ENCODE measurements at places on chromosomes 1 and 21.

GRCh38 chr1:12231276-12231595 is 1.4 kb downstream of the VPS13D start:
- DNase-seq, result no peak

- DNase-seq, result no peak
Observed at GRCh38 chr1:61198554-61198953, 116.2 kb downstream of the NFIA start.

DNA sequence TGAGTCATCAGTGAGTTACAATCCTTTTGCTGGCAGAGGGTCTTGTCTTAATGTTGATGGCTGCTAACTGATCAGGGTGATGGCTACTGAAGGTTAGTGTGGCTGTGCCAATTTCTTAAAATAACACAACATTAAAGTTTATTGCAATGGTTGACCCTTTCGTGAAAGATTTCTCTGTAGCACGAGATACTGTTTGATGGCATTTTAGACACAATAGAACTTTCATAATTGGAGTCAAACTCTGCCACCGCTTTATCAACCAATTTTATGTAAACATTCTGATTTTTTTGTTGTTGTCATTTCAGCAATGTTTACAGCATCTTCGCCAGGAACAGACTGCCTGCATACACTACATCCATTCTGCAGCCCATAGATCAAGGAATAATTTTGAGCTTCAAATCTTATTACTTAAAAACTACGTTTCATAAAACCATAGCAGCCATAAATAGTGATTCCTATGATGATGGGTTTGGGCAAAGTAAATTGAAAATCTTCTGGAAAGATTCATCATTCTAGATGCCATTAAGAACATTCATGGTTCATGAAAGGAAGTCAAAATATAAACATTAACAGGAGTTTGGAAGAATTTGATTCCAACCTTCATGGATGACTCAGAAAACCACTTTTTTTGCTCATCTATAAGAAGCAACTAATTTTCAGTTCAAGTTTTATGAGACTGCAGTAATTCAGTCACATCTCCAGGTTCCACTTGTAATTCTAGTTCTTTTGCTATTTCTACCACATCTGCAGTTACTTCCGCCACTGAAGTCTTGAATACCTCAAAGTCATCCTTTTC is 85.9 kb downstream of the TYW3 start:
- DNase-seq, result no peak

DNA sequence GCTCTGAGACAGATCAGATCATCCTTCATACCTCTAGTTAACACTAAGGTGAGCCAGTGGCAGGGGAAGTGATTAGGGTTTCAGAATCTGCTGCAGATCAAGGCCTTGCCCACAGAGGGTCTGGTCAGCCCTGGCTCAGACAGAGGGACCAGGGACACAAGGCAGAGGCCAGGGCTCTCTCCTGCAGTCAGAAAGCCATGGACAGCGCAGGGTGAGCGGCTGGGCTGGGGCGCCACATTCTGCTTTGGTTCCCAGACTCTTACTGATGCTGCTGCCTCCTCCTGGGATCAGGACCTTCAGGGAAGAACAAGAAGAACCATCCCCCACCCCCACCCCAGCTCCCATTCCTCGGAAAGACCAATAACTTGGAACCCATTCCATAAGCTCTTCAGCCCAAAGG is 43.1 kb downstream of the GPR161 start:
- DNase-seq, result no peak

- no peak for DNase-seq
Observed at GRCh38 chr21:25862596-25862995, 127.8 kb downstream of the GABPA start.

DNA sequence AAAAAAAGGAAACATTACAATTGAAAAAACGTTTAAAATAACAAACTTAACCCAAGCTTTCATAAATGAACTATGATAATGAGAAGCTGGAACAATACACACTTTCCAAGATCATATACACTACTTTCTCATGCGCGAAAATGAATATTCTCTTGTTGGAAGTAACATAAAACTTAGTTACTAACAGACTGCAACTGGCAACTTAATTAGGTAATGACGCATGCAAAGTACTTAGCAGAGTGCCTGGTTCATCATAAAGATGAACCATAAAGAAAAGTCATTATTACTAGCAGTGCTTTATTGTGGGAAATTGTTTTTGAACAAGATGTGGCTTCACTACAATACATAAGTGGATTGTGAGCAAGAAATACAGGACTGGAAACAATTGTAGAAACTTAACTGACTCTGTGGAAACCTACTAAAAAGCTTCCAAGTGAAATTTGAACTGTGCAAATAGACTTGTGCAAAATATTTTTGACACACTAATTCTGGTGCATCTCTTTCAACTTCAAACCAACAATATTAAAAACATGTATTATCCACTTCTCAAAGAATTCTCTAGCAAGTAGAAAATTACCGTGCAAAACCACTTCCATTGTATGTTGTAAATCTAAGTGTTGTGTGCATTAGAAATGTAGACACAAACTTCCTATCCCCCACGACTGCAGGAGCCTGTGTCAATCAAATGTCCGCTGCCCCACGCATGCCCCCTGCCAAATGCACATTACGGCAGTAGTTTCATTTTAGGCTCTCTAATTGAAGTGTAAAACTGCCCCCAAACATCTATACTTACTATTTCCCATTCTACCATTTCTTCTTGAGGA is 2.0 kb downstream of the ARHGAP29 start:
- no peak for DNase-seq

GRCh38 chr1:152024223-152024622 is 12.6 kb downstream of the S100A11 start:
- DNase-seq, result no peak

GRCh38 chr1:107496002-107496401 is 355.2 kb downstream of the NTNG1 start:
- no peak for DNase-seq

GRCh38 chr1:159817276-159818041 is 9.2 kb upstream of the SLAMF8 start:
- DNase-seq, result no peak

GRCh38 chr1:156704930-156705320 is 458 bp downstream of the CRABP2 start:
- DNase-seq, result no peak

GRCh38 chr1:228687587-228687986 is 47.7 kb upstream of the RHOU start:
- no peak for DNase-seq

- no peak for DNase-seq
Observed at GRCh38 chr1:232405781-232406180, 224.2 kb downstream of the SIPA1L2 start.

DNA sequence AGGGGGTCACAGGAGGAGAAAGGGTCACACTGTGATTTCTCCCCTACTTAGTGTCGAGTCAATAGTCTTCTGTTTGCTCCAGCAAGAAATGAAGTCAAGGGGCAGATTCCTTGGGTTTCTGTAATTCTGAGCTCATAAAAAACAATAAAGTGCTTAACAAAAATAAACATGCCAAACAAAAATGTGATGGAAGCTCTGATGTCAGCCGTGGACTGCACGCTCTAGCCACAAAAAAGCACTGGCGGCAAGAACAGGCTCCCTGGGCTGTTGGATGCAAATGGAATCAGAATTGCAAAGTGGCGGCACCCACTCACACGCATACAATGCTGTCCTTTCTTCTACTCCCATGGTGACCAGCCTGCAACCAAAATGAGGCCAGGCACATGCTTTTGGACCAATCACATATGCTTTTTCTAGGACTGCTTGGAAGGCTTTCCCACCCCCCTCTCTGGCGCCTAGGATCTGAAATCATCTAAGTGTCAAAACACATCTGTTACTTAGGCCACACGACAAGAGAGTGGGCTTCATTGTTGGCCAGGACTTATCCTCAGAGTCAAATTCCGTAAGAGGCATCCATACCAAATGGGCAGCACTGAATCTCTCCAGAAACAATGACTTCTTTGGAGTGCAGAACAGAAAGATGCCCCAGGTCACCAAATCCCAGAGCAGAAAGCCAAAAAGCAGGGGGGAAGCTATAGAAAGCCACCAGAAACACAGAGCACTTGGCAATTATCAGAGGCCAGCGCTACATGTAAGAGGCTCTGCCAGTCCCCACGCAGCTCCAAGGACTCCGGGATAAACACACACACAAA is 9.2 kb downstream of the C1orf198 start:
- no peak for DNase-seq

GRCh38 chr1:95230768-95231191 is 3.2 kb upstream of the RWDD3 start:
- DNase-seq, result no peak

DNA sequence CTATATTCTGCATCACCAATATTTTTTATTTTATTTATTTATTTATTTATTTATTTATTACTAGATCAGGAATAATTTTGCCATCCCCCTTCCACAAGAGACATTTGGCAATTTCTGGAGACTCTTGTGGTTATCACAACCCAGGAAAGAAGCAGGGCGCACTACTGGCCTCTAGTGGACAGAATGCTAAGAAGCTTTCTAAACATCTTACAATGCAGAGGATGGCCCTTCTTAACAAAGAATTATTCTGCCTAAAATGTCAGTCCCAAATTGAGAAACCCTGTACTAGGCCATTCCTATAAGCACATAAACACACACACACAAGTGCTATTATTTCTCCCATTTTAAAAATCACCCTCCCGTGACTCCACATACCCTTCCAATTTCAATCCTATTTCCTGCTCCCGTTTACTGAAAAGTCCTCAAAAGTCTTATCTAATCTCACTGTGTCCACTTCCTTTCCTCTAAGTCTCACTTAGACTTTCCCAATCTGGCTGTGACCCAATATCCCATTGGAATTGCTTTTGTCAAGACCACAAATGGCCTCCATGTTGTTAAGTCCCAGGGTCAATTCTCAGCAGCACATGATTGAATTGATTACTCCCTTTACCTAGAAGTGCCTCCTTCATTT is 43.7 kb upstream of the RNF11 start:
- peak; percentile 28 for DNase-seq

DNA sequence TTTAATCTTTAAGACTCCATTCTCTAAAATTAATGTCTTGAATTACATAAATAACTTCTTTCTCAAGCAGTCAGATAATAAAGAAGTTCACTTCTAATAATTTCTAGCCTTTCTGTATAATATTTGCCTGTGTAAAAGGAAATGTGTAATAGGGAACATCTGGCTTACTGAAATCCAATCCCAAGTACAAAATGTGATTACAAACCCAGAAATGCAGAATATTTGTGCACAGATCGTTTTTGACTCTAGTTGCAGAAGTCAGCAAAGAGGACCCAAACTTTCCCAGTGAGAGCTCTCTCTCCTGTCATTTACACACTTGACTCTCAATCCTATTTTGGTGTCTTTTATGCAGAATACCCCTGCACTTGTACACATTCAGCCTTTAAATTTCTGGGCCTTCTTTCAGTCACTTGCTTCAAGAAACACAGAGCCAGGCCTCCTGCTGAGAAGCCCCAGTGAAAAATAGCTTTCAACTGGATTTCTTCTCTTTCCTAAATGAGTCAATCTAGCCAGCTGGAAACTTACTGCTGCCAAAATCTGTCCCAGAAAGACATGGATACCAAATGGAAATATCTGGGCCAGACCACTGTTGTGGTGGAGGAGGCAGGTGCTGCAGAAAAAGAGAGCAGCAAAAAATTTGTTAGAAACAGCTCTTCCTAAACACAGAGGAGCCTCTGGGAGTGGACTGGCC is 68.5 kb upstream of the ADAM30 start:
- DNase-seq, result no peak

All from bone marrow (tissue), 2 donors.